ENCODE measurements at places on chromosomes 1 and 21.

GRCh38 chr1:167298325-167298724 is 77.6 kb downstream of the POU2F1 start:
- no peak for DNase-seq

DNA sequence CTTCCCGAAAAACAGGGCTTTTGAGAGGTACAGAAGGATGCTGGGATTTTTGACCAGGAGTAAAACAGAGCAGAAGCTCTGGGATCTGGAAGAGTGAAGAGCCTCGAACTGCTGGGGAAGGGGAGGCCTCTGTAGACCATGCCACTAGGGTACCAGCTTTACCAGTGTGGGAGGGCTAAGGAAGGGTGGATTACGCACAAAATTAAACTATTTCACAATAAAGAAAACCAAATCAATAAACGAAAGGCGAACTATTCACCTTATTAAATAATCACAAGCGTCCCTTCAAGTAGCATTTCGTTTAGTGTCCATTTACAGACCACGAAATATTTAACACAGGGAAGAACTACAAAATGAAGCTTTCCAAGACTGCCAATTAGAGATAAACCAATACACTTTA is 723 bp downstream of the CZIB start:
- DNase-seq, result no peak

GRCh38 chr1:216184126-216184680 is 239.0 kb downstream of the USH2A start:
- DNase-seq, result no peak

DNA sequence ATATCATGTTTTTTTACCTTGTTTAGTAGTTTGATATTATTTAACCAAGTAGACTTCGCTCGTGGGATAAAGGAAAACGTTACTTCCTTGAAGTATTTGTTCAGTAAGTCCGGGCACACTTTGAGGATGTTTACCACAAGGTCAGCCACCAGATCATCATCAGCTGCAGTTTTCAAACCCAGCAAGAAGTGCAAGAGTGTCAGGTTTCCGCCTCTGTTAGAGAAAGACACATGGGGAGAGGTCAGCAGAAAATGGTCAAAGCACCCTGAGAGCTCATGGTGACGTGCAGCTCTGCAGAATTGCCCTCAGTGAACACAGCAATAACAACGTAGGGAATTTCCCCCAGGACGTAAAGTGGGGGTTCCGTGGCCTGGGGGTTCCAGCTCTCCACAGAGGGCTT is 24.4 kb downstream of the URB1 start:
- no peak for DNase-seq

- no peak for DNase-seq
Observed at GRCh38 chr1:72547412-72547811, 265.1 kb upstream of the NEGR1 start.

Data from G401 (cell line).